ENCODE measurements at places on chromosomes 4 and X.

- no peak for DNase-seq
Measured at GRCh38 chr4:181952478-181952877, 290.7 kb upstream of the TENM3 start.

GRCh38 chrX:24321741-24322395 is 8.0 kb upstream of the SUPT20HL2 start:
- DNase-seq: no peak

DNA sequence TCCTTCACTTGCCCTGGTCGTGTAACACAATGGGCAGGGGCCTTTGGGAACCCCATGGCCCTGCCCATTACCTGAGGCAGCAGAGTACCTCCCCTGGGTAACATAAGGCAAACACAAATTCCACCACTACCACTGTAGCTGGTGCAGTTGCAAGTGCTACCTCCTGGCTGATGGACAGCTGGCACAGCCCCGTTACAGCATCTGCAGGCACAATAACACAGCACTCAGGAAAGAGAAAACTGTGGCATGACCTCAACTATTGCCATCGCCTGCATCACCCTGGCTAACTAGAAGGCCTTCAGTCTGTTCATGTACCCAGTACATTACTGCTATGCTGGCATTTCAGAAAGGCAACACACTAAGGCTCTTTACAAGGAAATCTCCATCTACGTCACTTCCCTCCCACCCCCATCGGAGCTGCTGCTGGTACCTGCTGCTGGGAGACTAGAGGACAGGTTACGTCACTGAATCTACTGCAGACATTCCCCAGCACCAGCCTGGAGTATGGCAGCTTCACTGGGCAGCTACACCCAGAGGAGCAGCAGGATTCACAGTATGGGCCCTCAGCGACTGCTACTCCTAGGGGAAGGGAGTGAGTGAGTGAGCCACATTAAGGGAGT is 39.4 kb downstream of the ARFIP1 start:
- DNase-seq: no peak

- no peak for DNase-seq
Measured at GRCh38 chrX:115018040-115018647, 728 bp upstream of the IL13RA2 start.

GRCh38 chr4:60544981-60545380 is 655.1 kb upstream of the ADGRL3 start:
- no peak for DNase-seq

GRCh38 chr4:90215286-90215685 is 88.1 kb downstream of the CCSER1 start:
- DNase-seq: no peak

DNA sequence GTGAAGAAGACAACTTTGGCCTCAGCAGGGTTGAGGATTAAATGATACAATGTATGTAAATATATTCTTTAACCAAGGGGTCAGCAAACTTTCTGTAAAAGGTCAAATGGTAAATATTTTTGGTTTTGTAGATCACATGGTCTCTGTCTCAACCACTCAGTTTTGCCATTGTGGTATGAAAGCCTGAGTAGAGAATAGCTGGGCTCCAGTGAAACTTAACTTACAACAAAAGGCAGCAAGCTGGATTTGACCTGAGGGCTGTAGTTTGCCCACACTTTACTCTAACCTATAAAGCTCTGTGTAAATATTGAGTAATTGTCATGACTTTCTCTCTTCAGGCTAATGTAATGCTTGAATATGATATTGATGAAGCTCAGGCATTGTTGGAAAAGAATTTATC is 19.6 kb downstream of the VBP1 start:
- no peak for DNase-seq

- DNase-seq: no peak
Measured at GRCh38 chr4:69793732-69794131, 33.3 kb upstream of the SULT1B1 start.

DNA sequence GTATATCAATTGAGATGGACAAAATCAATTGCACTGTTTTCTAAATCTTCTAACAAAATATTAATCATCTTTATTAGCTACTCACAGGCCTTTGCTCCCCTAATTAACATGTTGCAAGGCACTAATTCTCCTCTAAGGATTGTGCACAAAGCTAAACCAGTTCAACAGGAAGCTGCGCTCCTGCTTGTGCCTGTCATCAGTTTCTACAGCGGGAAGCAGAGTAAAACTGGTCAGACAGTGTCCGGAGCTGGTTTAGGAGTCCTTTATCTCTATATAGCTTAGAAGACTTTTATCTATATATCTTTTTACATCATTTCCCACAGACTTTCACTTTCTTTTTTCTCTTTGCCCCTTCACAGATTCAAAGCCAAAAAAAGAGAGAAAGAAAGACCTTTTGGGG is 79.1 kb downstream of the ELOVL6 start:
- no peak for DNase-seq

DNA sequence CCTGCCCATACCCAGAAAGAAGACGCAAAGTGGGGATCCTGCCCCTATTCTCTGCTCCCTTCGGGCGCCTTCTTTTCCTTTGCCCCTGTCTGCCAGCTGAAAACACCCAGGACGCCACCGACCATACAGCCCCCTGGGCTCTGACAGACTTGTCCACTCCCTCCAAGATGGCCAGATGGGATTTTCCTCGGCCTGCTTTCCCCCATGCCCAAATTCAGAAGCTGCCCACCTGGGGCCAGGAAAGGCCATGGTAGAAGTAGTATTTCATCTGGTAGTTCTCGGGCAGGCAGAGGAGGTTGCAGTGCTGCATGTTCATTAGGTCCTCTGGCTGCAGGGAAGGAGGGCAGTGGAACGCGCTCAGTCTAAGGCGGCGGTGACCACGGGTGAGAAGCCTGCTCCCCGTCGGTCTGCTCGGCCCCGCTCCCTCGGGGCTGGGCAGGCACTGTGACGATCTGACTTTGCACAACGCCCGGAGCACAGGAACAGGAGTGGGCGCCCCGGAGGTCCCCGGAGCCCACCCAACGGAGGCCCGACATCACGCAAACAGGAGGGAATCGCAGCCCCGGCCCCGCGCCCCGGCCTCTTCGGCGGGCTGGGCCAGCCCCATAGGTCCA is 582 bp downstream of the NAA10 start:
- DNase-seq: no peak

- no peak for DNase-seq
Measured at GRCh38 chrX:55088795-55089489, at the start of gene PAGE2. Gene PAGE2 (plus strand): TSS chrX:55089018. CDS start chrX:55090021, 1,003 bp downstream.

DNA sequence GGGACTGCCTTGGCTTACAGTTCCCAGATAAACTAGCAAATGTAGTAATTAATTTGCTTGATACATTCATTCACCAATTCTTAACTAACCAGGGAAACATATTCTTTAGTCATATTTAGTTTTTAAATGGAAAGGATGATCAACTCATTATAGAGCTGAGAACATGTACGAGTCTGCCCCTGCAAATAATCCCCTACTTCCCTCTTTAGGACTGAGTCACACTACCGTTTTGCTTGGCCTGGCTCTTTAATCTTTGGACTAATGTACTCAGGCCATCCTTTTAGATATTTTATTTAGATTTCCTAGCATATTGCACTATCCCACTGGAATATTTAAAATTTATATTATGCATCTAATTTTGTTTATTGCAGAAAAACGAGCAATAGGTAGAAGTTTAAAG is 105.5 kb upstream of the LCORL start:
- DNase-seq: no peak

DNA sequence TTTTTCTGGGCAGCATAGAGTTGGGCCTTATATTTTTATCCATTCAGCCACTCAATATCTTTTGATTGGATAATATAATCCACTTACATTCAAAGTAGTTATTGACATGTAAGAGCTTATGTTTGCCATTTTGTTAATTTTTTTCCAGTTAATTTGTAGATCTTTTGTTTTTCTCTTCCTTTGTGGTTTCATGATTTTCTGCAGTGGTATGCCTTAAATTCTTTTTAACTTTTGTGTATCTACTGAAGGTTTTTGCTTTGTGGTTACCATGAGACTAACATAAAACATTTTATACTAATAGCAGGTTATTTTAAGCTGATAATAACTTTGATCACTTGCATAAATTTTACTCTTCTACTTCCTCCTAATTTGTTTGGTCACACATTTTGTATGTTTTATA is 140.8 kb upstream of the GATB start:
- no peak for DNase-seq

DNA sequence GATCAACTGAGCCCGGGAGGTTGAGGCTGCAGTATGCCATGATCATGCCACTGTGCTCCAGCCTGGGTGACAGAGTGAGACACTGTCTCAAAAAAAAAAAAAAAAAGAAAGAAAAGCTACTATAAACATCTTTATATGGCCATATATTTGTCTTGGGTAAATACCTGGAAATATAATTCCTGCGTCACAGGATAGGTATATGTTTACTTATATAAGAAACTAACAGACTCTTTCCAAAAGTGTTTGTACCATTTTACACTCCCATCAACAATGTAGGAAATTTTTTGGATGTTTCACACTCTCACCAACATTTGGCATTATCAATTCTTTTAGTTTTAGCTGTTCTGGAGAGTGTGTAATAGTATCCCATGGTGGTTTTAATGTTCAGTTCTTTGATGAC is 12.8 kb downstream of the P2RY4 start:
- DNase-seq: no peak

DNA sequence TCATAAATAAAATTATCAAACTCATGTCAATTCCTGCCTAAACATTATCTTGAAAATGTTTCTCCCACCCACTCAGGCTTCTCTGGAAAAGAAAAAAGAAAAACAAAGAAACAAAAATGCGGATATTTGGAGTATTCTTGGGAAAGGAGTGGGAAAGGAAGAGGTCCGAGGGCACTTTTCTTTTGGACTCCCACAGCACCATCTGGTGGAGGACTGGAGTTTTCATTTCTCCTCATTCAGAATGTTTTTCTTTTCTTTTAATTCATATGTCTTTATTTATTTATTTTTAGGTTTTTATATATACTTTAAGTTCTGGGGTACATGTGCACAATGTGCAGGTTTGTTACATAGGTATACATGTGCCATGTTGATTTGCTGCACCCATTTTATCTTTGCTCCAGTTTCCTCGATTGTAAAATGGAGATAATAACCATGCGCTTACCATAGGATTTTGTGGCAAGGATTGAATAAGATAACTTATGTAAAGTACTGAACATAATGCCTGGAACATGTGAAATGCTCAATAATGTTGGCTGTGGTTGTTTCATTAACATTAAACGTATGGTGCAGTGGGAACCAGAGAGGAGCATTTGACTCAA is 8.0 kb upstream of the KCNE5 start:
- DNase-seq: no peak

- no peak for DNase-seq
Measured at GRCh38 chr4:39978904-39979303, 1.2 kb upstream of the PDS5A start.

DNA sequence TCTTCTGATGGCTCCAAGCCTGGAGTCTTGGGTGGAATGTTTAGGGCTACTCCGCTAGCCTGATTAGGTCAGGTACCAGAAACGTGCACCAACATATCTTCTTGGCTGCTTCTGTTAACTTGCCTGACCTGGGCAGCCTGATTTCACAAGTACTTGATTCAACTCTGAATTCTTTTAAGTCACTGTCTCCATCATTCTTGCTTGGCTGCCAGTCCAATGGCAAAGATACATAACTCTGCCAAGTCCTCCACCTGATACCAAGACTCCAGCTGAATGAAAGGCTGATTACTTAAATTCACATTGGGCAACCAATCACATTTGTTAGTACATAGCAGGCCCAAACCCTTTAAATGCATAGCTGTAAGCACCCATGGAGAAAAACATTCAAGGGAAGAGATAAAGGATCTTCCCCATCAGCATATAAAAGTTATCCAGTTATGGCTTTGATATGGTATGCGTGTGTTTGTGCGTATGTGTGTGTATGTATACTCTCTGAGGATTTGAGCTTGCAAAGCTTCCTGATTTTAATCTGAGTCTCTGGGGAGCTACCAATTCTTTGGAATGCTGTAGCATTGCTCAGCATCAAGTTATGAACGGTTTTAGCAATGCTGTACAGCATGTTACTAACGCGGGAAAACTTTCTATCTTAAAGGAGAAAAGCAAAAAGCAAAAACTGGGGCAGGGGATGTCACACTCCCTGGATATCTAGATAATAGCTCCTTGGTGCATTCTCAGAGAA is 917.2 kb downstream of the DMD start:
- no peak for DNase-seq

DNA sequence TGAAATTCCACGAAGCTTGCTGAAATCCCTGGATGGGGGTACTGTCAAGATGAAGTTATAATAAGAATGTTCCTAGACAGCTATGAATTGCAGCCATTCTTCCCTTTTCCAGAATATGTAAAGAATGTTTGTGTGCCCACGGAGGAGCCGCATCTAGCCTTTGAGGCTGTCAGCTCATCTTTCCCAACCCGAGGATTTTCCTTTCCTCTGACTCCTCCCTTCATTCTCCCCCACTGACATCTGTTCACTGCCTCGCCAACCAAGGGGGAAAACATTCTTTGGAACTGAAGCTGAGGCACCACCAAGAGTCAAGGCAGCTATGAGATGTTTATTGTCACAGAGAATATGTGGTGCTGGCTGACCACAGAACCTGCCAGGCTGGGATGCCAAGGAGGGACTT is 8.8 kb downstream of the NHSL2 start:
- DNase-seq: no peak

- no peak for DNase-seq
Measured at GRCh38 chrX:133654811-133655210, 239.5 kb upstream of the GPC4 start.

DNA sequence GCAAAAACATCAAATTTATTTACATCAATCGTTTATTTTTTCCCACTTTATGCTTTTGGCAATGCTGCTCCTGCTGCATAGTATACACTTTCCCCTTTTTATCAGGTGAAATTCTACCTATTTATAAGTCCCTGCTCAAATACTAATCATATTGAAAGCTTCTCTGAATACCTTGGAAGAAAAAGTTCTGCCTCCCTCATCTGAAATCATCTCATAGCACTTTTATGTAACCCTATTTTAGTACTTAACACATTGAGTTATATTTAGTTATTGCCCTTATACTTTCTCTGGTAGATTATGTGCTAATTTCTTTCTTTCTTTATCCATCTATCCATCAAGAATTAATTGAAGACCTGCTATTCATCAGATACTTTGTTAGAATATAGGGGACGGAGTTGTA is 1.1 kb upstream of the WDR17 start:
- DNase-seq: no peak

GRCh38 chr4:7416745-7417432 is 17.8 kb downstream of the PSAPL1 start:
- DNase-seq: no peak

DNA sequence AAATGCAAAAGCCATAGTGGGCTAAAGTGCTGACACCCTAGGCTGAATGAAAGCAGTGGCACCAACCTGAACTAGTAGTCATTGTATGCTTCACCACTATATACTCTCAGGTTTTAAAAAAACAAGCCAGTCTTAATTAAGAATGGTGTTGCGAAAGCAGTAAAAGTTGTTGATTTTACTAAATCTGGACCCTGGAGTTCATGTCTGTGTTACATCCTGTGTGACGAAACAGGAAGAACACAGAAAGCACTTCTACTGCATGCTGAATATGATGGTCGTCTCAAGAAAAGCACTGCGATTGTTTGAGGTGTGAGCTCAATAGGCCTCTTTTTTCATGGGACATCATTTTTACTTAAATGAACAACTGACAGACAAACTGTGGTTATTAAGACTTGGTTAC is 24.2 kb upstream of the GDPD2 start:
- DNase-seq: no peak

Measured in T-helper 9 cell (primary cell).